ENCODE measurements at places on chromosomes 6 and 20.

GRCh38 chr6:34358389-34358905 is 34.0 kb downstream of the NUDT3 start:
- DNase-seq: no peak

- DNase-seq: no peak
Observed at GRCh38 chr6:13478525-13478966, 8.9 kb downstream of the GFOD1 start.

DNA sequence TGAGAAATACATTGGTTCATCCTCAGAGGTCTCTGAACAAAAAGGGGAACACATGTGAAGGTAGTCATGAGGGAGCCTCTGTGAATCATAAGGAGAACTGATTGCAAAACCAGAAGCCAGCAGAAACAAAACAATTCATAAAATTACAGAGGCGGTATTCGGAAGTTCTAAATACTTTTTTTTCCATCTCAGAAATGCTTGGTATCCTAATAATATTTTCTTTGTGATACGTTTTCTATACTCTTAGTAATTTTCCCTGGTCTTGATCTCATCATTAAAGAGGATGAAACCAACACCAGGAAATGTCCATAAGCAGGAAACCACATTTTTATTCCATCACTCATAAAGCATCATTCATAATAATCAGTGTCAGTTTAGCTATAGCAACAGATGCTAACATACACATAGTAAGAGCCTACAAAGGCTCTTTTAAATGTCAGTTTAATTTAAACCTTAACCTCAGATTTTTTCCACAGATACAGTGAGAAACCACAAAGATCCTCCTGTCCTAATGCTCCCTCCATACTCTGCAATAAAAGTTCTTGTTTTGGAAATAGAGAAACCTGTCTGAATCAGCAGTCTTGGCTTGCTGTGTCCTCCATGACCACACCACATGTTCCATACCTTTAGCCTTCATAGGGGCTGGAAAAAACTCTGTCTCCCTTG is 29.2 kb downstream of the SGK1 start:
- DNase-seq: no peak

GRCh38 chr6:12709116-12709515 is 7.5 kb upstream of the PHACTR1 start:
- DNase-seq: no peak

DNA sequence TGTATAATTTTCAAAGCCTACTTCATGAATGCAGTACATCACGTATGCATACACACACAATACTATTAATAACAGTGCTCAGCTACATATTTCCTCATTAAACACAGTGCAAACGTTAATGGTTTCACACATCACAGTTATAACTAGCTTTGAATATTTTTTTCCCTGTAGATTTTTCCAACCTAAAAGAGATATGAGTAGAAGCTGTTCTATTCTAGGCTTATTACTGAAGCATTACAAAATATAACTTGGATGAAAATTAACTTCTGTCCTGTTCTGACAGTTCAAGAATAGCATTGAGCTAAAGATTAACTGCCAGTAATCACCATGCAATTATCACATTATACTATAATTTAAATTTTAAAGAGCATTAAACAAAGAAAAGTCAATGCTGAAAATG is 6.2 kb downstream of the LMBRD1 start:
- no peak for DNase-seq

DNA sequence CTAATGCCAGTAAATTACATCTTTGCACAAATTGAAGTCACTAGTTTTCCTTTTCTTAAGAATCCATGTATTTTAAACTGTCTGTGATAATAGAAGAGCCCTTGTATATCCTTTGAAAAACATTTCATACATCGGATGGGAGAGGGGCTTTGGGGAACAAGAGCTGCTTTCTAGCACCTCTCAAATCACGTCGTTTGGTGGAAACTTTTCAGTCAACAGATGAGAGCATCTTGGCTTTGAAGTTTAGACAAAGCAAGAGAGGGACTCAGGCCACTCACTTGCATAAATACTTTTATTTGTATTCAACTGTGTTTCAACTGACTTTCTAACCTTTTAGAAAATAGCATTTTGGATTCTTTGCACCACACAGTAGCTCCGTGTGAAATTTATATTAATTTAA is 502.3 kb upstream of the IMPG1 start:
- DNase-seq: no peak

GRCh38 chr6:108353853-108354252 is 59.0 kb downstream of the AFG1L start:
- no peak for DNase-seq

Measured in cortex of kidney (tissue), 1 donor.